CD14-positive monocyte (primary cell): ENCODE measurements at places on chromosomes 6 and 20.

DNA sequence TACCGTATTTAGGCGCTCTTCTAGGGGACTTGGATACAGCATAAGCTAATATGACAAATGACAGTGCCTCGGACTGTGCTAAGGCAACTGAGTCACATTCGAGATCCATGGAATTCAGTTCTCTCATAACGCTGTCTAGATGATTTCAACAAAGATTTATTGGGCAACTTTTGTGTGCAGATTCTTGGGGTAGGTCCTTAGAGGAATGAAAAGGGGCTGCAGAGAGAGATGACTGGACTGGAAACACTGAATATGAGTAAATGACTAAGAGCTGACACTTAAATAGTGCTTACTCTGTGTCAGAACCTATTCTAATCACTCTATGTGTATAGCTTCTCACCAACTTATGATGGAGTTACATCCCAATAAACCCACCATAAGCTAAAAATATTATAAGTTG lies 36.4 kb upstream of the MARCKS start:
- H3K4me3 ChIP-seq = no peak overlapping the region
- no peaks in the 10 kb centered on the region for H3K36me3 ChIP-seq
- no peaks in the 10 kb centered on the region for H3K27me3 ChIP-seq
- peaks cover 25% of the 10 kb centered on the region for H3K4me1 ChIP-seq
- no peak for DNase-seq

GRCh38 chr20:22814471-22815205 lies 220.5 kb upstream of the SSTR4 start:
- H3K36me3 ChIP-seq = no peaks in the 10 kb centered on the region
- H3K4me3 ChIP-seq = no peak overlapping the region
- no peaks in the 10 kb centered on the region for H3K27me3 ChIP-seq

GRCh38 chr6:113356139-113356538 lies 501.0 kb upstream of the MARCKS start:
- no peak overlapping the region for H3K4me3 ChIP-seq
- no peak for DNase-seq
- H3K27me3 ChIP-seq = no peaks in the 10 kb centered on the region
- no peaks in the 10 kb centered on the region for H3K4me1 ChIP-seq
- H3K27ac ChIP-seq = no peak overlapping the region

- no peaks in the 10 kb centered on the region for H3K4me1 ChIP-seq
- H3K36me3 ChIP-seq = no peaks in the 10 kb centered on the region
- H3K27ac ChIP-seq = no peak overlapping the region
- H3K4me3 ChIP-seq = no peak overlapping the region
- no peak for DNase-seq
These were observed 106.4 kb upstream of the KCNG1 start for GRCh38 chr20:51129147-51129776.

DNA sequence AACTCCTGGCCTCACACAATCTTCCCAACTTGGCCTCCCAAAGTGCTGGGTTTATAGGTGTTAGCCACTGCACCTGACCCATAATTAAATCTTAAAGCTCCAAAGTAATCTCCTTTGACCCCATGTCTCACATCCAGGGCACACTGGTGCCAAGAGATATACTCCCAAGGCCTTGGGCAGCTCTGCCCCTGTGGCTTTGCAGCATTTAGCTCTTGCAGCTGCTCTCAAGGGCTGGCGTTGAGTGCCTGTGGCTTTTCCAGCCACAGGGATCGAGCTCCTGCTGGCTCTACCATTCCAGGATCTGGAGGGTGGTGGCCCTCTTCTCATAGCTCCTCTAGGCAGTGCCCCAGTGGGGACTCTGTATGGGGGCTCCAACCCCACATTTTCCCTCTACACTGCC lies 49.3 kb upstream of the CD2AP start:
- H3K27me3 ChIP-seq = no peaks in the 10 kb centered on the region
- no peak overlapping the region for H3K27ac ChIP-seq
- H3K4me3 ChIP-seq = no peak overlapping the region
- no peak for DNase-seq
